ENCODE measurements at places on chromosomes 16 and 17.

- no peak for DNase-seq
Measured at GRCh38 chr16:68242926-68243858, 2.0 kb upstream of the PLA2G15 start.

GRCh38 chr16:61413021-61413420 lies 623.2 kb downstream of the CDH8 start:
- DNase-seq = no peak

GRCh38 chr17:4590981-4591453 lies 6.7 kb downstream of the SMTNL2 start:
- no peak for DNase-seq

GRCh38 chr17:22411185-22411784 lies 719.0 kb downstream of the KCNJ18 start:
- peak; percentile 41 for DNase-seq

DNA sequence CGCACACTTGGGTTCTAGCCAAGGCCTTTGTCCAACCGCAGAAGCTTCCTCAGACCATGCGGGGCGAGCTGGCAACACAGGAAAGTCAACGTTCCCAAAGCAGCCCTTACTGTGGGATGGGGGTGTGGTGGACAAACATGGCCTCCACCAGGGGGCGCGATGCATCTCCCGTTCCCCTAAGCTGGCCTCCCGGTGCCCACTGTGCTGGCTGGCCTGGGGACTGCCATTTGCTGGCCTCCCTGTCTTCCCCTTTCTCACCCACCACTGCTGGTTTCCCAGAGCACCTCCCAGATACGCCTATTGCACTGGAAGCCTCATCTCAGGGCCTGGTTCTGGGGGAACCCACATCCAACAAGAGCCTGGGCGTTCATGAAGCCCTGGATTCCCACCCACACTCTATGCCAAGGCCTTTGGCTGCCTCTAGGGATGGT lies 145.3 kb downstream of the IRF8 start:
- peak; percentile 79 for DNase-seq

GRCh38 chr17:52025236-52025635 lies 133.3 kb downstream of the CA10 start:
- no peak for DNase-seq

GRCh38 chr16:78946556-78946955 lies 654.0 kb downstream of the MAF start:
- no peak for DNase-seq

DNA sequence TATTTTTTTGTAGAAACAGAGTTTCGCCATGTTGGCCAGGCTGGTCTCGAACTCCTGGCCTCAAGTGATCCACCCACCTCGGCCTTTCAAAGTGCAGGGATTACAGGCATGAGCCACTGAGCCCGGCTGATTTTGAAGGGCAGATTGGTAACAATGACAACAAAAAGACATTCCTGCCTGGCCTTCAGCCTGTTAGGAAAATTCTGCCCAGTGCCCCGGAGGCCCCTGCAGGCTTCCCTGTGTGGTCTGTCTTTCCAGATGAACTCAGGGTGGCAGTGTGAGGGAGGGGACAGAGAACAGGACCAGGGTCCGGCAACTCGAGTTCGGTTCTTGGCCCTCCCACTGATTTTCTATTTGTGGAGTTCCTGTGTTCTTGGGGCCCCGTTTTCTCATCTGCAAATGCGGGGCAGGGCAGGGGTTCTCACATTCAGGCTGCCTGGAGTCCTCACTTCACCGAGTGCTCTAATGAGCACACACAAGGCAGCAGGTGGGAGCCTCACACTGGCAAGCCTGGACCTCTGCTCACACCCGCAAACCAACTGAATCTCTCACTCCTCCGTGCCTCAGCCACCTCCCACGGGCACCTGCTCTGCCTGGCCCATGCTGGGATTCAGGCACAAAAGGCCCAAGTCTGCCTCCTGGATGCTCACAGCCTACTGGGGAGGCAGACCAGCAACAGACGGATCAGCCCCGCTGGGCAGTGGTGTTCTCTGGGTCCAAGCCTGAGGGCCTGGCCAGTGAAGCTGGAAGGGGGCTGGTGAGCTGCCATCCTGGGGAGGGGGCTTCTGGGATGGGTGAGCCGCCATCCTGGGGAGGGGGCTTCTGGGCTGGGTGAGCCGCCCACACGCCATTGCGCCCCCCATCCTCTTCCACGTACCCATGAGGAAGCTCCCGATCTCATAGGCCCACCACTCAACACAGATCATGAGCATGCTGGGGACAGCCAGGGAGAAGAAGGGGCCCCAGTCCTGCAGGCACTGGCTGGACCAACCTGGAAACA lies 10.3 kb downstream of the SLC47A2 start:
- no peak for DNase-seq

GRCh38 chr17:4959261-4959965 lies 8.2 kb downstream of the SPAG7 start:
- DNase-seq = no peak
